ENCODE measurements at places on chromosomes 1 and 21.

DNA sequence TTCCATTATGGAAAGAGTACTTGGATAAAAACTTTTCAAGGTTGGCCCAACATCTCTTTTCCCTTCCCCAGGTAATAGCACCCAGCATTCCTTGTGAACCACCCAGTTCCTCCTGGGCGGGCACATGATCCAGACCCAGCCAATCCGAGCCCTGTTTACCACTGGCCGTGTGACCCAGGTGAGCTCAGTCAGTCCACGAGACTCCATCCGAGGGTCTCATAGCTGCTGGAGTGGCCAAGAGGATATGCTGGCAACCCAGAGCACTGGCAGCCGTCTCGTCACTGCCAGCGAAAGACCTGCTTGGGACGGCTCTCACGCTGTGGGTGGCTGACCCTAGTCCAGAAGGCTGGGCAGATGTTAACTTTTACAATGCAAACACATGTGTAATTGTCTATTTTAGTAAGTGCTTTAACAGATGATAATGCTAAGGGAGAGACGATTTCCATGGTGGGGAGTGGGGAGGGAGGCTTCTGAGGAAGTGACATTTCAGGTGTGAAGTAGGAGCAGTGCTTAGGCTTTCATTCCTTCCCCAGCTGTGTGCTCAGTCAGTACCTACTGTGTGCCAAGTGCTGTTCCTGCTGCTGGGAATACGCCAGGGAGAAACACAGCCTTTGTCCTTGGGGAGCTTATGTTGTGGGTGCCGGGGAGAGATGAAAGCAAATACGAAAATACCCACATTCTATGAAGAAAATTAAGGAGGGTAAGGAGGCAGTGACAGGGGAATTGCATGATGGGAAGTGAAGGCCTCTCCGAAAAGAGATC, 24.5 kb downstream of the PARK7 start:
- DNase-seq: no peak

- no peak for DNase-seq
These were observed 27.3 kb upstream of the PDPN start for GRCh38 chr1:13556224-13556764.

DNA sequence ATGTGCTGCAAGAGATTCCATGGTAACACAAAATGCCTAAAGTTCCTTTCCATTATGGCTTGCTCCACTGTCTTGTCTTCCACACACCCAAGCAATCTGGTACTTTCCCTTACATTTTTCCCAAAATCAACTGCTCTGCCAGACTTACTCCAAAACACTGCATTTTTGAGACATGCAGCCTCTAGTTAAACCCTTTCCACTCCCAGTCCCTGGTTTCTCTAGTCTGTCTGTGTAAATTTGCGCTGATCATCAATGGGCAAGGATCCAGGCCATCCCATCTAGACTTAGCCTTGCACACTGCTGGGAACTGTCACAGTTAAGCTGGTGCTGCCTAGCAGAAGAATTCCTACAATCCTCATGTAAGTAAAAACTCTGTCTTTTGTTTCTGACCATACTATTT, 47.8 kb downstream of the DAB1 start:
- no peak for DNase-seq

- no peak for DNase-seq
These were observed 401 bp upstream of the ARHGEF10L start for GRCh38 chr1:17539118-17539476.

DNA sequence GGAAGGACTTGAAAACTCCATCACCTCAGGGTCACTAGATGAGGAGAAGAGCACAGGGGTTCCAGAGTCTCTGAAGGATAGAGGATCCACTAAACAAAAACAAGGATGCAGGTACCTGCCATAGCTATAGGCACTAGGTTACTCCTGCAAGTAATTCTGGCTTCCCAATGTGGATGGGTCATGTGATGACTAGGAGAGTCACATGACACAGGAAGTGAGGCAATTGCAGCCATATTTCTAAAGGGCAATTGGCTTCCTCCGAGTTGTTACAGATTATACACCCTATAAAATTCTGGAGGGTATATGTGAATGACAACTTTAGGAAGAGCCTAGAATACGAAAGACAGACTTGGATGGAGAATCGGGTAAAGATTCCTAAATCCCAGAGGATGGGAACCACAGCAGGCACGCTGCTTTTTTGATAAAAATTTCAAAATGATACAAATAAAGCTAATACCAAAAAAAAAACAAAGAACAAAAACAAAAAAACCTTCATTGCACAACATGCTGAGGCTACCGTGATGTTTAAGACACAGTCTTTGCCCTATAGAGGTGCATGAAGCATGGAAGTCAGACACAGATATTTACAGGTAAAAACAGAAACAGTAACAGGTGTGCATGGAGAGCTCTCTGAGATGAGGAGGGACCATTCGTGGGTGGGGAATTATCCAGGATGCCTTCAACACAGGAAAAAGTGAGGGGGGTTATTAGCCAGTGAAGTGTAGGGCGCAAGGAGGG, 10.5 kb downstream of the MTX1 start:
- DNase-seq: peak; percentile 6

- DNase-seq: peak; percentile 45
These were observed 66.9 kb upstream of the LRIF1 start for GRCh38 chr1:111030590-111030989.

GRCh38 chr1:34547046-34547674, 207.7 kb upstream of the GJB5 start:
- DNase-seq: no peak
